Stimulated activated CD4-positive, alpha-beta T cell treated with anti-CD3 and anti-CD28 coated beads, Interleukin-1b, Interleukin-23, amount 100 ng/mL, for 1 hour (primary cell): ENCODE measurements at places on chromosomes 3 and 15.

- DNase-seq = no peak
Measured at GRCh38 chr15:39621976-39622375, 41.1 kb downstream of the THBS1 start.

DNA sequence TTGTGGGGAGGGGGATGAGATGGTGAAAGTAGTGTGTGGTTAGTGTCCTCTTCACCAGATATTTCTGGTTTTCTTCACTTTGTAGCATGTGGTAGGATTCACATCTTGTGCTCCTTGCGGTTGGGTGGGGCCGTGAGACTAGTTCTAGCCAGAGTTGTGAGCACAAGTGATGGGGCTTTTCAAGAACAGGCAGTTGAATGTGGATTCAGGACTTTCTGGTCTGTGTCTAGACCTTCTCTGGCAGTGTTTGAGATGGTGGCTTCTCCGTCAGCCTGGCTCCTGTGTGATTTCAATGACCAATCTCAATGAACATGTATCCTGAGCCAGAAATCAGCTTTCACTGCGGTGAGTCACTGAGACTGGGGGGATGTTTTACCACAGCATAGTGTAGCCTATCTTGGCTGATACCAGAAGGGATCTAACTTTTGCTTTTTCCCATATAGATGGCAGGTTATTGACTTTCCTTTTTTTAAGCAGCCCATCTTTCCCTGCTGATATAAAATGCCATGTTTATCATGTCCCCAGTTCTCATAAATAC is 82.6 kb downstream of the RPLP1 start:
- no peak for DNase-seq

GRCh38 chr15:29099131-29099880 is 170.3 kb downstream of the NSMCE3 start:
- DNase-seq = no peak

DNA sequence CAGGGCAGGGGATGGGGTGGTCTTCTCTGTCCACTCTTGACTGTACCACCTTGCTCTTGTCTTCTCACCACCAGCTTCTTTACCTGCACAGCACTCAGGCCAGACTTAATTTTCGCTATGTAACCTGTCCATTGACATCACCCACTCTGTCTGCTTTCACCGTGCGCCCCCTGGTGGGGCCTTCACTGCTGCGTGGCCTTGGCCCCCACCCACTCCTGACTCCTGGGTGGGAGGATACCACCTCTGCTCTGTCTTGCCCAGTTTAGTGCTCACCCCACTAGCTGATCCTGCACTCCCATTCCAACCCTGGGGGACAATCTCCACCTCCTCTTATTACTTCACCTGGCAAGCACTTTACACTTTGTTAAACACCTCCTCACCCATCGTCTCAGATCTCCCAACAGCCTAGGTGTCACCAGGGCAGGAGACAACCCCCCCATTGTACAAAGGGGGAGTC is 17.7 kb downstream of the PTH1R start:
- peak; percentile 49 for DNase-seq

DNA sequence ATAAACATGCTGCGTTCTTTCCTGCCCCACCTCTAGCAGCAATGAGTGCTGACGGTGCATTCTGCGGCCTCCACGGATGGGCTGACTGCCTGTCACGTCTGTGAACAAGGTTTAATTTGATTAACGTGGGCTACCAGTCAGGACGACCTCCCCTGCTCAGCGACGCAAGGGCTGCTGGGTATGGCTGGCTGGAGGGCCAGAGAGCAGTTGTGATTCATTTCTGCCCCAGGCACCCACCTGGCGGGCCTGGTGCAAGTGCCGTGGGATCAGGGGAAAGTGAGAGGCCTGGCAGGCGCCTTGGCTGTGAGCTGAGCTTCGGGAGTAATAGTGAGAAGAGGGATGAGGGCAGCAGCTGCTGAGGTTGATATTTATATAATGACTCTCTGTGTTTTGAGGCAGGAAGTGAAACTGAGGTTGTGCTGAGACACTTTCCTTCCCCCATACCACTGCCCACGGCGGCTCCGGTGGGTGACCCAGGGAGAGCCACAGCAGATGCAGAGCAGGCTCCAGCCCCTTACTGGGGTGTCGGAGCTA is 190.4 kb upstream of the BCL6 start:
- DNase-seq = no peak

DNA sequence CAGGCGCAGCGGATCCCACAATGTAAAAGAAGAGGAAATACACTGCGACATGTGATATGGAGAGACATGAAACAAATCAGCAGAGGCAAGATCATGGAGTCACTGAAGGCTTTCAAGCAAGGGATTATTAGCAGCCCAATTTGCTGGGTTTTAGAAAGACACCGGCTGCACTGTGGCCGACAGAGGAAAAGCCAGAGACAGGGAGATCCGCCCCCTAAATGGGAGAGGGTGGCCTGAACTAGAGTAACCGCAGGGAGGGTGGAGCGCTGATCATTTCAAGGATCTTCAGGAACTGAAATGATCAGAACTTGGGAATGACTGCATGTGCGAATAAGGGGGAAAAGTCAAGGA is 612 bp upstream of the C15orf40 start:
- no peak for DNase-seq

DNA sequence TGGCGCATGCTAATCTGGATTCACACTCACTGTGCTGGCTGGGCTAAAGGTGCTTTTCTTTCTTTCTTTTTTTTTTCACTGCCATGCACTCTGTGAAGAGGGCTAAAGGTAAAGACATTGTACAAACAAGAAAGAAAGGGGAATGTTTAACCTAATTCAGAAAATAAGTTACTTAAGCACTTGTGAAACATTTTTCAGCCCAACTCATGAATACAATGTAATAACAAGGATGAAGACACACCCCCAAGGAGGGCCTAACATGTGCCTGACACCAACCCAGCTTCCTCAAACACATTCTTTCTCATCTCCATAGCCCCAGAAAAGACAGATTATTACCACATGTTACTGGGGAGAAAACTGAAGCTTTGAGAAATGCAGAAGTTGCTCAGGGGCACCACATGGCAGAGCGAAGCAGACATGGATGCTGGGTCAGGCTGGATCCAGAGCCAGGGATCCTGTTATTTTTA is 5.7 kb downstream of the STIMATE start:
- DNase-seq = no peak

GRCh38 chr15:76986743-76987142 is 8.2 kb upstream of the PSTPIP1 start:
- DNase-seq = no peak

- no peak for DNase-seq
Measured at GRCh38 chr3:195751560-195751959, 30.8 kb downstream of the MUC20 start.

DNA sequence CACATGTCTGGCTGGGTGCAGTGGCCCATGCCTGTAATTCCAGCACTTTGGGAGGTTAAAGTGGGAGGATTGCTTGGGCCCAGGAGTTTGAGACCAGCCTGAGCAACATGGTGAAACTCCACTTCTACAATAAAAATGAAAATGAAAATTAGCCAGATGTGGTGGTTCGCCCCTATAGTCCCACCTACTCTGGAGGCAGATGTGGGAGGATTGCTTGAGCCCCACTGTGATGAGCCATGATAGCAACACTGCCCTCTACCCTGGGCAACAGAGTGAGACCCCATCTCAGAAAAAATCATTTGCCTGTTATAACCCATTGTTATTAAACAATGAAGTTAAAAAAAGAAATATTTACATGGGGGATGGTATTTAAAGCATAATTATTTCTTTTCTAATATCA is 240.1 kb upstream of the ZPLD1 start:
- no peak for DNase-seq

DNA sequence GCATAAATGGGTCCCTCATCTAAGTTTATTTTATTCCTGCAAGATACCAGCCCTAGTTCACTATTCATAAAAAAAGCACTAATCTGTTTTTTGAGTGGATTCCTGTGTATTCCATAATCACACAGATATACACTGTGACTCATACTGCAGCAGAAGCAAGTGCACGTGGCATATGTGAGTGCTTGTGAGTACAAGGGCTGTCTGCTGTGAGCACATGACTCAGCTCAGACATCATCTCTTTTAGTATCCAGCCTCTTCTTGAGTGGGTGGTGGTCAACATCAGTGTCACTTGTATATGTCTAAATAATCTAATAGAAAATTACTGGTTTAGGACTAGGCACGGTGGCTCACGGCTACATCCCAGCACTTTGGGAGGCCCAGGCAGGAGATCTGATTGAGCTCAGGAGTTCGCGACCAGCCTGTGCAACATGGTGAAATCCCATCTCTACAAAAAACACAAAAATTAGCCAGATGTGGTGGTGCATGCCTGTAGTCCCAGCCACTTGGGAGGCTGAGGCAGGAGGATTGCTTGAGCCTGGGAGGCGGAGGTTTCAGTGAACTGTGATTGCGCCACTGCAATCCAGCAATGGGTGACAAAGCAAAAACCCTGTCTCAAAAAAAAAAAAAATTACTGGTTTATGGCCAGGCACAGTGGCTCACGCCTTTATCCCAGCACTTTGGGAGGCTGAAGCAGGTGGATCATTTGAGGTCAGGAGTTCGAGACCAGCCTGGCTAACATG is 49.8 kb downstream of the NIPA2 start:
- no peak for DNase-seq

DNA sequence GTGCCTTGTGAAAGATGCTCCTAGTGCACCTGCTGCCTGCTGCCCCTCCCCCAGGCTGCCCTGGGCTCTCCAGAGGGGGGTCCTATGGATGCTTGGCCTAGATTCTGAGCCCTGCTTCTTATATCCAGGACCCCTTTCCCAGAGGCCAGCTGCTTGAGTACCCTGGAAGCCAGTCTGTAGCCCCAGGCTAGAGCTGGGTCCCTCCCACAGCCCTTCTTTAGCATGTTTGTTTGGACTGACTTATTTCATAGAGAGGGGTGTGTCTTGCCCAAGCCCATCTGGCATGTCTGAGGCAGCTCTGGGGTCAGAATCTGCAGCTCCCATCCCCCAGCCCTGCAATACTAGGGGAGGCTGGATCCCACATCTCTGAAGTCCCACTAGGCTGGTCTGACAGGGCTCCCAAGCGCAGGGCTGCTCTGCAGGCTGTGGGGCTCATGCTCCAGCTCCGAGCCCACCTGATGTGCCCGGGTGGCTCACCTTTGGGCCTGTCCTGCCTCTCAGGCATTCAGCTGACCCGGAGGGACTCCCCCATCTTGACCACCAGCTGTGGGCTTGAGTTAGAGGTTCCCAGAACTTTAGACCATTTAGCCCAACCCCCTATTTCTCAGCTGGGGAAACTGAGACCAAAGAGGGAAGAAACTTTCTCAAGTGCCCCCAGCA is 3.1 kb downstream of the CHRNB4 start:
- no peak for DNase-seq

DNA sequence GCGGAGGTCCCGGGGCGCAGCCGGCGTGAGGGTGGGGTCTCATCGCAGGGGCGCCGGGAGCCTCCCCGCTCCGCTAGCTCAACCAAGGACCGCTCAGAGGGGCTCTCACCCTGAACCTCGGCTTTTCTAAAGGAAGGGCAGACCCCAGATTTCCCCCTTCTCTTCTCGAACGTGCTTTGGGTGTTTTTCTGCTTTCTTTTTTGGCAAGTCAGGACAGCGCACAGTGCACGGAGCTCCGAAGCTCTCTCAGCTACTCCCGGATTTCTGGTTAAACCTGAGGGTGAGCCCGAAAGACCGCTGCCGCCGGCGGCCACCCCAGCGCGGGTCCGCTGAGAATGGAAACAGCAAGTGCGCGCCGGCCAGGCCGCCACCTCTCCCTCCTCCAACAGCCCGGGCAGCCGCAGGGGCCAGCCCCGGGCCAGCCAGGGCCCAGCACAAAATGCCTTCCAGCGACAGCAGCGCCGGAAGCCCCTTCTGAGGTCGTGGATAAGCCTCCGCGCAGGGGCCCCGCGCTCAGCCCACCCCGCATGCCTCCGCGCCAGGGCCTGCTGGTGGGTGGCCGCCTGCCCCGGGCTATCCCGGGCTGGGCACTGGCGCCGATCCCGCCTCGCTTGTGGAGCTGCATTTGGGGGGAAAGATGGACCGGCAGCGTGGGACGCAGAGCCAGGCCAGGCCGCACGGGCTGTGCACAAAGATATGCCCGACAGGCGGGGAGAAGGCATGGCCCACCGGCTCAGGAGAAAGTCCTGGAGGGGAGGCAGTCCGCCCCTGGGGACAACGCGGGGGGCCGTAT is 8.2 kb upstream of the OCA2 start:
- no peak for DNase-seq

- DNase-seq = no peak
Measured at GRCh38 chr3:50486219-50486888, 17.1 kb downstream of the CACNA2D2 start.

DNA sequence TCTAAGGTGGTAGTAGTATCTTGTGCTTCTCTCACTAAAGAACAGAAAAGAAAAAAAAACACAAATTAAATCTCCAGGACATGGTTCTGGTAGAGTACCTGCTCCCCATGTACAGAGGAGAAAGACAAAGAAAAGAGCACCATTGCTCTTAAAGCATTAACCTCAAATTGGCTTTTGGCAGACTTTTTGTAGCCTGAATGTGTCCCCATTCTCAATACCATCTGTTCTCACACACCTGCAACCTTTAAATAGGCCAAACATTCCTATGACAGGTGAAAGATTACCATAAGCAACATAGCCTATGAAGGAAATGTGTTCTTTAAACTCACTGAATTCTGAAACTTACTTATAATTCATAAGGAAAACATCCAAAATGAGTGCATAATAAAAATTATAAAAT is 68.0 kb downstream of the TIPARP start:
- no peak for DNase-seq

DNA sequence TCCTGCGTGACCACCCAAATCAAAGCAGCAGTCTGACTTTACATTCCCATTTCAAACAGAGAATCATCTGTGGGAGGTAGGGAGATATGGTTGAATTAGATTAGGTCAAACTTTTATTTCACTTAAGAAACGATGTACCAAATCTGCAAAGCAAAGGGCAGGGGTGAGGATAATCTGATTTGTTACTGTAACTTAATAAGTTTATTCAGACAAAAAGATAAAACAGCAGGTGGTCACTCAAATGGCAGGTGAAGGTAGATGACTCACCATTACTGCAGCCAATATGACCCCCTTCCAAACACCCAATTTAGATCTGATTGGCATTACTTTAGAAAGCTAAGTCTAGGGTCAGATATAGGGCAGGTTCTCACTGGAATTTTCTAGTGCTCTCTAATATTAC is 651.0 kb upstream of the NAALADL2 start:
- DNase-seq = no peak

DNA sequence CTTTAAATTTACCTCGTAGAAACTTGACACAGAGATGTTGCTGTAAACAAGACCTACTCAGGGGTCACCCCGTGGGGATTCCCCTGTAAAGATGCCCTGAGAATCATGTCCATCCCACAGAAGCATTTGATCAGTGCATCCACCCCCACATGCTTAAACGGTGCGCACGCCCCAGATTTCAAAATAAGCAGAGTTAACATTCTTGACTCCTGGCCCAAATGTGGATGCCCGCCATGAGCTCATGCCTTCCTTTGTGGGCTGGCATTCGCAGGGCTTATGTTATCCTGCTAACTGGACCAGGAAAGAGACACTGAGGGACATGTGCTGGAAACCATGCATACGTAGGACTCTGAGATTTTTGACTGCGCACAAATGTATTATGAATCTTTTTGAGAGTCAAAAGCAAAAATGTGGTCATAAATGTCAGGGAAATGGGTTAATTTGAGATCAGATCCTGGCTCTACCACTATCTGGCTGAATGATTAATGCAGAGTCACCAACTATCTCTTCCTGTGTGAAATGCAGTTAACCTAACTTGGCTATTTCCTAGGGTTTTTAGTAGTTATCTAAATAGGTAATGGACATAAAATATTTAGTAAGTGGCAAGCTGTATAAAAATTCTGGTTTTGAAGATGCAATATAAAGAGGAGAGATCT is 9.1 kb upstream of the TP63 start:
- no peak for DNase-seq

GRCh38 chr15:49301562-49301961 is 121.5 kb upstream of the FGF7 start:
- no peak for DNase-seq

GRCh38 chr15:100525436-100525835 is 3.3 kb downstream of the CERS3 start:
- no peak for DNase-seq

GRCh38 chr15:79878078-79878705 is 18.6 kb downstream of the MTHFS start:
- no peak for DNase-seq
